Stimulated activated CD8-positive, alpha-beta memory T cell treated with anti-CD3 and anti-CD28 coated beads, Interleukin-4, amount 100 ng/mL, for 24 hours (primary cell): ENCODE measurements at places on chromosomes 3 and 15.

- DNase-seq, result no peak
Observed at GRCh38 chr3:62686503-62687294, 188.5 kb downstream of the CADPS start.

GRCh38 chr15:39364721-39365120 is 216.2 kb upstream of the THBS1 start:
- no peak for DNase-seq

DNA sequence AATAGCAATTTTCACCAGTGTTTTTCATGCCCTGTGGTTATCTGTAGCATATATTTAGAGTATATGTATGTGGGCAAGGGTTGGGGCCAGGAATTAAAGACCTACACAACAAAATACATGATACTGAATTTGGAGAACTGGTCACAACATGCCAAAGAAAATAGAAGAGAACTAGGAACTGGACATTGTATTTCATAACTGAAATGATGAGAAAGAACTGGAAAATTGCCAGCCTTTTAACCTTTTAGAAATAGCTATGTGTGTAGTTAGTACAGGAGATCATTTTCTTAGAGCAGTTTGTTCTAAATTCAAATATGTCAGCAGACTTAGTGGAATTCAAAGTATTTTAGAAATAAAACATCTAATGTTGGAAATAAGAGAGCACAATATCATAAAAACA is 227.1 kb upstream of the CGNL1 start:
- no peak for DNase-seq

GRCh38 chr15:75468913-75469598 is 17.6 kb upstream of the SIN3A start:
- DNase-seq, result no peak

GRCh38 chr3:172074586-172074985 is 35.2 kb downstream of the FNDC3B start:
- no peak for DNase-seq

DNA sequence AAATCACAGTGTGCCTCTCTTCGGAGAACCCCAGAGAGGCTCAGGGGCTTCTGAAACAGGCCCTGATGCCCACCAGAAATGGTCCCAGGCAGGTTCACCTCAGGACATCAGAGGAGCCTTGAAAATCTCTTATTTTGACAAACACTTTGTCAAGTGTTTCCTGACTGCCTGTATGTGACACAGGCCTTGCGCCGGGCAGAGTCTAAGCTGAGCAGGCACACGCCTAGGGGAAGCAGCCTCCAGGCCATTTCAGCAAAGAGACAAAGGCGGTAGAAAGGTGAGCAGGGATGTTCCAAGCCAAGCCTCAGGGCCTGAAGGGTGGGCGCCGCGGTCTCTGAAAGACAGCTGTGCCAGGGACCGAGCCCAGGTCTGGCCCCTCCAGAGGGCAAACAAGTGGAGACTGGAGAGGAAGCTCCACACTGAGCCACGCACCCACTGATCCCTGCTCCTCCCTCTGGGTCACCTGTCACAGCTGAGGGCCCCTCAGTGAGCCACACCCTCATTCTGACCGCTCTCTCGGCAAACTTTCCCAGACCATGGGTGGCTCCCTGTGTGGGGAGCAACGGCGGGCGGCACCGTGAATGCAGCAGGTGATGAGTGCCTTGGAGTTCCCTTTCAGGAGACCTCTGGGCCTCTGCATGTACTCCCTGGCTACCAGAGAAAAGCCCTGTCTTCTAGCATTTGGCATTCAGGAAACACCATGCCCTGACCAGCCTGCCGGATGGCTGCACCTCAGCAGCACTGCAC is 136.1 kb downstream of the ADAMTS17 start:
- DNase-seq, result no peak

DNA sequence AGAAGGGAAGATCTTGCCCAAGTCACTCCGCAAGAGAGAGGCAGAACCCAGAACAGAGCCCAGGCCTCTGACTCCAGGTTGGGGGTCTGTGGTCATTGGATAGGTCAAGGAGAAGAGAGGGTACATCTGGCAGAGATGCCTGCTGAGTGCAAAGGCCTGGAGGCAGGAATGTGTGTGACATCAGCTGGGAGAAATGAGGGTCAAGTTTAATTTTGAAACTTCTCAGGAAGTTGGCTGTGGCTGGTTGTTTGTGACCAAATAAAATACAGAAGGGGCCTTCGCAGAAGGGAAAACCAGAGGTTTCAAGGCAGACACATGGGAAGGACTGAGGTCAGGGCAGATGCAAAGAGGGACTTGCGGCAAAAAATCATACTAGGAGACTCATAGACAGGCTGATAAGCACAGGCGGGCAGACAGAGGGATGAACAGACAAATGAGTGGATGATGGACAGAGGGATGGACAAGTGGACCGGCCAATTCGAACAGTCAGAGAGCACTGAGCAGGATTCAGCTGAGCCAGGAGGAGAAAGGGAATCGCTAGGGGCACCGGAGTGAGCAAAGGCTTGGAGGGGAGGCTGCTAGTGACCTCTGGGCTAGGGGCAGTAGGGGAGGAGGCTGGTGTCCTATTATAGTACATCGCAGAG is 28.8 kb upstream of the CACNA2D2 start:
- no peak for DNase-seq

- no peak for DNase-seq
Observed at GRCh38 chr3:110664148-110664547, 407.5 kb upstream of the NECTIN3 start.

GRCh38 chr3:30649572-30650318 is 43.3 kb downstream of the TGFBR2 start:
- no peak for DNase-seq

GRCh38 chr3:64983583-64984359 is 296.0 kb upstream of the ADAMTS9 start:
- DNase-seq, result no peak

GRCh38 chr15:90889736-90890456 is 5.6 kb downstream of the FES start:
- no peak for DNase-seq

DNA sequence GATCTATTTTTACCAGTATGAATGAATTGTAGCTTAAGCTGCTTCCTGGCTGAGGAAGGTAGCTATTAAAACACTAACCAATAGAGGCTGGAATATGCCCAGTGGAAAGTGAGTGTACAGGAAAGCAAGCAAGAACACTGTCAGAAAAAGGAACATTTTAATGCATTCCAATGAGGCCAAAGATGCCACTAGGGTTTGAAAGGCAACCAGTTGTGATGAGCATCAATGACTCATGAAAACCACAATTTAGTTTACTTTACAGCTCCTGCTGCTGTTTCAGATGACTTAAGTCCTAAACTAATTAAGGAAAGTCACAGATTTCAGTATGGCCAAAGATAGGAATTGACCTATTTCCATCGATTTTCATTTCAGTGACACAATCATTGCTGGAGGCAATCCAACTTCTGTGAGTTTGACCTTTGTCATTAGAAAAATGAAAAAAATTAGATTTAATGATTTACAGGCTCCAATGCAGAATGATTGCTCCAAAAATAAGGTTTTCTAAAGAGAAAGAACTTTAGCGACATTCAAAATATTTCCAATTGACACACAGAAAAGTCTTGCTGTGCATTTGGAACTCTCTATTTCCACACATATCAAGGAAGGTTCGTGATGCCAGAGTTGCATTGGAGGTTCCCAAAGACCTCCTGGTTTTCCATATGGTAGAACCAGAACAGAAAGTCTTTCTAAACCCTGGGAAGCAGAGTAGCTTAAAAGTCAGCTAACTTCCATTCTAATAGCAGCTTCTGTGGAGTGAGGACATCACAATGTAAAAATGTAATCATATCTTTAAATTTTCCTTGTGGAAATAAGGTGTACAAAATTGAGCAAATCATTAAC is 103.0 kb downstream of the SUCNR1 start:
- DNase-seq, result no peak

GRCh38 chr15:67998599-67999133 is 55.4 kb upstream of the PIAS1 start:
- DNase-seq, result no peak

DNA sequence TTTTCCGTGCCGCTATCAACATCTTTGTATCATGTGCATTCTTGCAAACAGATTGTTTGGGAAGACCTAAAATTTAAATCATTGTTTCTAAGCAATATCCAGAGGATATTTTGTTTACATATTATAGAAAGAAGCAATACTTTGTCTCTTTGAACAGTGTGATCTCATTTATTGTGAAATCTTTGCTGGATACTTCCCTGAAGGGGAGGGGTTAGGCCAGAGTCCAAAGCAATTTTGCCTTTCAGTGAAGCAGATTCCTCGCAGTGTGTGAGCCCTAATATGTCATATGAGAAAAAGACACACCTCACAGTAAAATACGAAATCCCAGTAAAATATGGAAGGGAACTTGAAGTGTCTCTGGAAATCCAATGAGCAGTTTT is 158.7 kb upstream of the SLCO3A1 start:
- DNase-seq, result no peak

DNA sequence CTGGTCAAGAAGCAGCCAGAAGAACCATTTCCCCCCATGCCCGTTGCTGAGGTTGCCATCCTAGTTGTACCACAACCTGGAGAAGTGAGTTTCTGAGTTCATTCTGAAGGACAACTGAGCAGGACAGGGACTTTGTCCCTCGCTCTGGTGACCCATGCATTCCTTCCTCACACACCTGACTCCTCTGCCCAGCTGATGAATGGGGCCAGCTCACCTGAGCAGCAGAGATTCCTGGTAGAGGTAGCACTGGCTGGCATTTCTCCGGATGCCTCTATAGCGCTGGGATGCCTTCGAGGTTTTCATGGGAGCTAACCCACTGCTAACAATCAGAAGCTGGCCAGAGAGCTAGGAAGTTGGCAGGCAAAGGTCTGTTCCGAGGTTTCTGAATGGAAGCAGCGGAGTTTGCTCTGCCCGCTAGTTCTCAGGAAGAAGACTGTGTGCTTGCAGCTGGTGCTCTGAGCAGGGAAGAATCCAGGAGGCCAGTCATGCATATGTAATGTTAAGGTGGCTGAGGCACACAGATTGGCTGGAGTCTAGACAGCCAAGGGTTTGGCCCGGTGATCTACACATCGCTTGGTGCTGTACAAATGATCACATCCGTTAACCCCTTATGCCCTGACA is at the start of gene TMC3:
Gene TMC3 (minus strand): TSS at position 439 of the 621 bp plus-strand sequence. CDS start 136 bp downstream, at position 303.
- DNase-seq, result no peak

GRCh38 chr15:58139276-58139988 is 1.3 kb downstream of the AQP9 start:
- DNase-seq, result no peak

GRCh38 chr3:43994657-43995546 is 246.8 kb upstream of the TOPAZ1 start:
- DNase-seq, result no peak

- DNase-seq, result peak; percentile 9
Observed at GRCh38 chr3:60017631-60018030, 967.8 kb upstream of the CFAP20DC start.

GRCh38 chr3:151599103-151599672 is 134.5 kb upstream of the AADACL2 start:
- no peak for DNase-seq

- no peak for DNase-seq
Observed at GRCh38 chr15:79834495-79834894, 62.3 kb downstream of the MTHFS start.

GRCh38 chr3:129195731-129196256 is 12.1 kb upstream of the CNBP start:
- no peak for DNase-seq

GRCh38 chr3:115980709-115981108 is 357.4 kb downstream of the GAP43 start:
- DNase-seq, result no peak

DNA sequence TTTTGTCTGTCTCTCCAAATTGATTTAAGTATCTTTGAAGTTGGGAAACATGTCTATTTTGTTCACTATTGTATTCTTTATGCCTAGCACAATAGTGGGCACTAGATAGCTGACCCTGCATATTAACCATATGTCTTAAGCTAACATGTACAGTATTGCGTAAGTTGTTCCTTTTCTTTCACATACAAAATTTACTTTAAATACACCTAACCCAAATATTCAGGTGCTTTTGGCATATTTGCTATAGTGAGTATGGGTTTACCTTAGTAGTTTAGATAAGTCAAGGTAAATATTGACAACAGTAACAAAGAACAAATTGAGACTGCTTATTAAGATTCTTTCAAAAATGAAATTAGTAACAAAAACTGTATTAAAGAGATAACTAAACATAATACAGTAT is 50.9 kb downstream of the NRG4 start:
- no peak for DNase-seq

- DNase-seq, result no peak
Observed at GRCh38 chr3:183438735-183439134, 10.3 kb upstream of the MCF2L2 start.

- no peak for DNase-seq
Observed at GRCh38 chr3:114393367-114394072, 99.7 kb downstream of the TIGIT start.

GRCh38 chr15:27427276-27427675 is 456.3 kb downstream of the GABRG3 start:
- no peak for DNase-seq

DNA sequence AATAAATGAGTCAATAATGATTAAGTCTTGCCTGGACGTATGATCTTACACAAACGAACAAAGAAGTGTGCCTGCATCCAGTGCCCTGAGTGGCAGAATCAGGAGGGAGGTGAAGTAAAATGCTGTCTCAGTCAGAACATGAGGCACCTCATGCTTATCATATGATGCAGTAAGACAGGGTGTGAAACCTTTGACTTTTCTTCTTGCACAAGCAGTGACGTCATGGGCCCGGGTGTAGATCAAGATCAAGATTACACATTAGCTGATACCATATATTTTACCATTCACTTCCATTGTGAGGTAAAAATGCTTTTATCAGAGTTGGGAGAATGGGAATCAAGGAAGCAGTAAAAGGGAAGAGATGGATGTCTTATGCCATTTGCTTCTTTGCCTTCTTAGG is 291.6 kb upstream of the PLSCR5 start:
- no peak for DNase-seq

GRCh38 chr3:12782172-12782815 is 14.2 kb upstream of the CAND2 start:
- no peak for DNase-seq

- no peak for DNase-seq
Observed at GRCh38 chr3:197068077-197068476, 38.5 kb upstream of the MELTF start.

- no peak for DNase-seq
Observed at GRCh38 chr3:83218383-83219200, 1457.1 kb upstream of the GBE1 start.

DNA sequence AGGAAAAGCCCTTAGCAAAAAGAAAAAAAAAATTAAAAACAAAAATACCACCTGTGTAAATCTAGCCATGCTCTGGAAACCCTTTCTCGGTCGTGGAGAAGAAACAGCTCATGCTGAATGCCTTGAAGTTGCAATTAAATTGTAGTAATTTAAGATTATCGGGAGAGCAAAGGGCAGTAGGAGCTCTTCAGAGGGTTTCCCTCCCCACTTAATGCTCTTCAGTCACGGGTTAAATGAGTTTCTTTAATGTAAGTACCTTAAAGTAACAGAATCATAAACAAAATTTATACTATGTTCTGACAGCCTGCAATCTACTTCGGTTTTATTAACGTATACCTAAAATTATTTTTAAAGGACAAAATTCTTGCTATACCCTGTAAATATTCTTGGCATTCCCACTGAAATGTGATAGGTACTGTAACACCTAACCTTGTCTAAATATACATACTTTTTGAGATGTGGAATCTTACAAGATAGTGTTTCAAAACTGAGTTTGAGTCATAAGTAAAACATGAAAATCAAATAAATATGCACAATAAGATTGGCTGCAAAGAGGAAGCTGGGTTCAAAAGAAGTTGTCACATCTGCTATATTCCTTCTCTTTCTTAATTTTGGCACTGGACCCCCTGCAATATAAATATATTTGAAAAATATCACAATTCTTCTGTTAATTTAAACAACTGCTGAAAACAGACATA is 5.3 kb downstream of the FOXP1 start:
- no peak for DNase-seq

GRCh38 chr3:188134856-188135255 is 19.1 kb upstream of the LPP start:
- no peak for DNase-seq

GRCh38 chr3:154967090-154967489 is 113.0 kb upstream of the MME start:
- DNase-seq, result no peak
